Non-pigmented ciliary epithelial cell (primary cell): ENCODE measurements at places on chromosomes 6 and 20.

DNA sequence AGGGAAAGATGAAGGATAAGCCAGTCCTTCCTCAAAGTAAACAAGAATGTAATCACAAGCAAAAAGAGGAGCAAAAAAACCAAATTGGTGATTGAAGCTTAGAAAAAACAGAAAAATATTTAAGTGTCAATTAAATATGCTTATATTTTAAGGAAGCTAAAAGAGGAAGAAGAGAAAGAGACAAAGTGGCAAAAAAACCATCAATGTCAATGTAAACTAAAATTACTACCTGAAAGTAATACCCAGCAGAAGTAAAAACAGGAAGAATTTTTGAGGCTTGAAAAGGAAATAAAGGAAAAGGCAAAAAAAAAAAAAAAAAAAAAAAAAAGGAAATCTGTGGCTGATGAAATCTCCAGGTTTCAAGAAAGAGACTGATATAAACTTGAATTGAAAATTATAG, 36.2 kb upstream of the OGFRL1 start:
- no peak for DNase-seq

- no peak for DNase-seq
These were observed 8.8 kb upstream of the MAPRE1 start for GRCh38 chr20:32810941-32811340.

DNA sequence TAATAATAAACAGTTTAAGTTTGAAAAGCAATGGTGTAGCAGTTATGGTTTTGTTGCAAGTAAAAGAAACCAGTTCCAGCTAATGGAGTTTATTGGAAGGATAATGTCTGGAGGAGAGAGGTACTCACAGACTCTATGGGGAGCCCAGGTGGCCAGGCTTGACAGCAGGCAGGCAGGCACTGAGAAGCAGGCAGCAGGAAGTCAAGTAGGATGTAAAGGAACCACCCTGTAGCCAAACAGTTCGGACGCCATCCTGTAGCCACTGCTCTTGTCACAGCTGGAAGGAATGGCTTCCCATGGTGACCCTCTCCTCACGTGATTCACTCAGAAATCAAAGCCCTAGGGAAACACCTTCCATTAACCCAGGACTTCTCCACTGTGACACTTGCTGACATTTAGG, 96.7 kb upstream of the MC3R start:
- DNase-seq: no peak

DNA sequence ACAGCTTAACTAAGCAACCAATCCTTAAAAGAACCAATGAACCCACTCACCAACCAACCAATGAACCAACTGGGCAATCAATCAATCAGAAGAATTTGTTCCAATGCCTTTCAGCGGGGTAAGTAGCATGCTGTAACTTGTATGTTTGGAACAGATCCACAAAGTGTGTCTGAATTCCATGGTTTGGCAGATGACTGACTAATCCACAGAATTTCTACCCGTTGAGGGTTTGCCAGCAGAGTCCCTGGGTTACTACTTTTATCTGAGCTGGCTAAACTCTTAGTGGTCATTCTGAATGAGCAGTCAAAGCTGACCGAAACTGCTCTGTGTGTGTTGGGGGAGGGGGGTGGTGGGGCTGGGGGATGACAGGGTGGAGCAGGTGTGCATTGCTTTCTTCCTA, 125.0 kb upstream of the JAG1 start:
- no peak for DNase-seq

DNA sequence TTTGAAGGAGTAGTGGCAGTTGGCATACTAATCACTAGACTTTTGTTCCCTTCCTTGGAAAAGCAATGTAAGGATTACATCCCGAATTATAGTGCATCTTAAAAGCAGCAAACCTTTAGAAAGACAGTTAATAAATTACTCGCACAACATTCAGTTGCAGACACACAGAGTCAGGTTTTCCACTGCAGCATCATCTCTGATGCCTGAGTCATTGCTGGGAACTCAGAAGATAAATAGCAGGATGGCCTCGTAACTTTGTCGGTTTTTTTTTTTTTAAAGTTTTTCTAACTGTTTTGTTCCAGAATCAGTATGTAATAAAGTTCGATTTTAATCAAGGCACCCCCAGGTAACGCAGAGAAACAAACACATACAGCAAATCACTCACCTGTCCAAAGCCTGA, 34.3 kb downstream of the GJA10 start:
- no peak for DNase-seq

DNA sequence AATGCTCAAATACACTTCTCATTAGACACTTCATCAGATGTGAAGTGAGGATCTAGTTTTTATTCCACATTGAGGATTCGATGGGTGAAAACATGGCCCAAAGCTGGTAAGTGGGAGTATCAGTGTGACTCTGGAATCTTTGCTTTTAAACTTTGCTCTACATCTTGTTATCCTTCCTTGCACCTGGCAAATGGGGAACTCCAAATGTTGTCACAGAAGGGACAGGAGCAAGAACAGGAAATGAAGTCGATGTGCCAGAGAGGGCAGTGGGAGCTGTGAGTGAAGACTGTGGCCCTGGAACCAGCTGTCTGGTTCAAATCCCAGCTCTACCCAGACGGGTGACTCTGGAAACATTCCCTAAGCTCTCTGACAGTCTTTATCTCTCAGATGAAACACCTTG, 86.7 kb upstream of the AGPAT4 start:
- no peak for DNase-seq

DNA sequence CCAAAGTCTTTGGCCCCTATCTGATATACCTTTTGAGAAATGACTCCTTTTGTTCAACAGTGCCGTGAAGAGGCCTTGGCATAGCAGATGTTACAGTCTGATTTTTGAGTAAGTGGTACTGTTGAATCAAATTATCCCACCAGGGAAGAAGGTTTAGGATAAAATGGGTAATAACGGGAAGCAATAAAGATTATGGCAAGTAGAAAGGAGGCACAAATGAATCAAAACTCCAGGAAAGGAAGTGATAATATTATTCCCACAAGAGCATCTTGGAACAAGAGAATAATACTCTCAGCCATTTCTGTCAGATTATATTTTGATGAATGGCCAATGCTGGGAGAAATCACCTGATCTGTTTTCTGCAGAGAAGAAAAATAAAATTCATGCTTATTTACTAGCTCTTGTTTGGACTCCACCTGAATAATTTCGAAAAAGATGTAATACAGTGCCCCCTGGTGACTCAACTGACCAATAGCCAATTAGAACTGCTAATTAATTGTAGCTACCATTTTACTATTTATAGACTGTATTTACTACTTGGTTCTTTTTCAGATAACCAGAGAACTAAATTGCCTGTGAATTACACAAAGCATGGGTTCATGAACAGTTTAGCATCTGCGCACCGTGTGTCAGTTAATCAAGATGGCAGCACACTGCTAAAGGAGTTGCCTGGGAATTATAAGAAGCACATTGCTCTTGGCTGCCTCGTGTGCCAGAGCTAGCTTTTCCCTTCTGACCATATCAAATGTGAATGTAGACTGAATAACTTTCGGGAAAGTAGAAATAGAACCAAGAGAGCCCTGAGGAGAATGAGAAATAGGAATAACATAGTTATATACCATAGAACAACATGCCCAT, 78.5 kb upstream of the TRDN start:
- DNase-seq: no peak

GRCh38 chr6:13575377-13575775, 975 bp downstream of the SIRT5 start:
- no peak for DNase-seq

DNA sequence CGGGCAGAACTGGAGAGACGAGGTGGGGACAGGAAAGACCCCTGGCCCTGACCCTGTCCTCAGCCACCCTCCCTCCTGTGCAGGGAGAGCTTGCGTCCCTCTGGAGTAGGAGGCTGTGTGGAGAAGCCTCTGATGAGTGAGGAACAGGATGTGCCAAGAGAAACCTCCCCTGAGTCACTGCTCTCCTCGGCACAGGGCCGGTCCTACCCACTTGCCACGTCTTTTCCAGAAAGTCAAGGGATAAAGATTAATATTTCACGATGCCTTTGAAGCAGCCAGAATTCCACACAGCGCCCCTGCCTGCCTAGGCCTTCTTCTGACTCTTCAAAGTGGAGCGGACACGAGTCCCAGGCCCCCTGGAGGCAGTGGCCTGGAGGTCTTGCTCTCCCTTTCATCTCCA, 34.9 kb upstream of the THBS2 start:
- DNase-seq: no peak

- DNase-seq: no peak
These were observed 184.5 kb downstream of the SYNE1 start for GRCh38 chr6:152452639-152453038.

GRCh38 chr6:63529498-63529897, 42.8 kb upstream of the LOC128125822 start:
- no peak for DNase-seq

- no peak for DNase-seq
These were observed 94.7 kb downstream of the ANKRD6 start for GRCh38 chr6:89527634-89528033.

DNA sequence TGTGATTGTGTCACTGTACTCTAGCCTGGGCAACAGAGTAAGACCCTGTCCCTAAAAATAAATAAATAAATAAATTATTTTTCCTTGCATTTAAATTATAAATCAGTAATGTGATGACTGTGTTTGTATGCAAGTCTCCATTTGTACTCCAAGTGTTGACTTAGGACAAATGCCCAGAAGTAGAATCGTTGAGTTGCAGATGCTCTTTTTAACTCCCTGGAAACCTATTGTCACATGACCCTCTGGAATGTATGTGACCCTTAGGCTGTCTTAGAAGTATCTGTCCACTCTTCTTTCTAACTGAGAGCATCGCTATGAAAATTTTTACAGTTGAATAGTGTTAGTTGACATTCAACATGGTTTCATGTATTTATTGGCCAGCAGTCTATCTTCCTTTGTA, 18.8 kb downstream of the OR2A4 start:
- DNase-seq: no peak

GRCh38 chr20:47741669-47742608, 43.3 kb downstream of the SULF2 start:
- DNase-seq: no peak

- no peak for DNase-seq
These were observed 85.1 kb upstream of the CNKSR3 start for GRCh38 chr6:154595538-154595937.

DNA sequence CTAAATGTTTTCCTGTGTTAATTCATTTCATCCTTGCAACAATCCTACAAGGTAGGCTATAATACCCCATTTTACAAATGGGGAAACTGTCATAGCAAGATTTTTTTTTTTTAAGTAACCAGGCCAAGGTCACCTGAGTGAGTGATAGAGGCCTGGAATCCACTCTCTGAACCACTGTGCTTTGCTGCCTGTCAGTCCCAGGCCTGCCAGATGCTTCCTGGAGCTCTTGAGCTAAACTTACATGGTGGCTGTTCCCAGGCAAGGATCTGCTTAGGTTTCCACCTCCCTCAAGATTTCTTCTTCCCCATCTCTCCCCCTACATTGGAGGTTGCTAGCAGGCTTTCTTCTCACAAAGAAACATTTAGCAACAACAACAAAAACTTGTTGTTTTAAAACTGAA, 32.7 kb upstream of the RNF8 start:
- DNase-seq: no peak
